ENCODE measurements at places on chromosomes 1 and 21.

GRCh38 chr1:217134857-217135568, 411.8 kb upstream of the ESRRG start:
- no peak for DNase-seq

GRCh38 chr1:42209526-42210251, 45.1 kb upstream of the GUCA2A start:
- DNase-seq: no peak

GRCh38 chr1:156961709-156962108, 41.3 kb downstream of the LRRC71 start:
- DNase-seq: no peak

DNA sequence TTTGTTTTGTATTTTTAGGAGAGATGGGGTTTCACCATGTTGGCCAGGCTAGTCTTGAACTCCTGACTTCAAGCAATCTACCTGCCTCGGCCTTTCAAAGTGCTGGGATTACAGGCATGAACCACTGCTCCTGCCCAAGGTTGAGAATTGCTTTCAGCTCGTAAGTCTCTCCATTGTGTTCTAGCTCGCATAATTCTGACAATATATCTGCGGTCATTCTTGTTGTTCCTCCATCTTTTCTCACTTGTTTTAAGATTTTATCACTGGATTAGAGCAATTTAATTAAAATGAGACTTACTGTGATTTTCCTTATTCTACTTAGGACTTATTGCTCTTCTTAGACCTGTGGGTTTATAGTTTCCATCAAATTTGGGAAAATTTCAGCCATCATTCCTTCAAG, 102.9 kb downstream of the AHCTF1 start:
- DNase-seq: no peak

DNA sequence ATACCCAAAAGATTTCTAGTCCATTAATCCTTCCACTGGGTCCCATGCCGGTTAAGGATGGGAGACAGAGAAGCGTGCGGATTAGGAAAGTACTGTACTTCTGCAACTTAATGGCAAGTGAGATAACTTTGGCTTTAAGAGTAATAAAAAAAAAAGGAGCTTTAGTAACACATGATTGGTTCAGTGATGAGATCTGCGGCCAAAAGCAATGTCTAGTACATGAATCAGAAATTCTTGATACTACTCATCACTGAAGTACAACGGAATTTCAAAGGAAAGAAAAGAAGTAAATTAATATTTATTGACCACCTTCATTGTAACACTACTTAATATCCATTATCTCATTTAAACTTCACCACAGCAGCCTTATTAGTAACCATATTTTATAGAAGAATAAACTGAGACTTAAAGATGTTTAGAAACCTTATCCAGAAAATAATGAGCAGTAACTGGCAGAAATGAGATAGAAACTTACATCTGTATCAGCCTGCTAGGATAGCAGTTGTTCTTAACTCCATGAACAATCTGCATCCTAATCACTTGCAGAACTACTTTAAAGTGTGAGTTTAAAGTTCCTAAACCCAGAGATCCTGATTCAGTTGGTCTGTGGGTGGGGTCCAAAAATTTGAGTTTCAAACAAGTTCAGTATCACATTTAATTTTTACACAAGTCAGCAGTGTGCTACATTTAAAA, 14.1 kb upstream of the NUF2 start:
- no peak for DNase-seq

DNA sequence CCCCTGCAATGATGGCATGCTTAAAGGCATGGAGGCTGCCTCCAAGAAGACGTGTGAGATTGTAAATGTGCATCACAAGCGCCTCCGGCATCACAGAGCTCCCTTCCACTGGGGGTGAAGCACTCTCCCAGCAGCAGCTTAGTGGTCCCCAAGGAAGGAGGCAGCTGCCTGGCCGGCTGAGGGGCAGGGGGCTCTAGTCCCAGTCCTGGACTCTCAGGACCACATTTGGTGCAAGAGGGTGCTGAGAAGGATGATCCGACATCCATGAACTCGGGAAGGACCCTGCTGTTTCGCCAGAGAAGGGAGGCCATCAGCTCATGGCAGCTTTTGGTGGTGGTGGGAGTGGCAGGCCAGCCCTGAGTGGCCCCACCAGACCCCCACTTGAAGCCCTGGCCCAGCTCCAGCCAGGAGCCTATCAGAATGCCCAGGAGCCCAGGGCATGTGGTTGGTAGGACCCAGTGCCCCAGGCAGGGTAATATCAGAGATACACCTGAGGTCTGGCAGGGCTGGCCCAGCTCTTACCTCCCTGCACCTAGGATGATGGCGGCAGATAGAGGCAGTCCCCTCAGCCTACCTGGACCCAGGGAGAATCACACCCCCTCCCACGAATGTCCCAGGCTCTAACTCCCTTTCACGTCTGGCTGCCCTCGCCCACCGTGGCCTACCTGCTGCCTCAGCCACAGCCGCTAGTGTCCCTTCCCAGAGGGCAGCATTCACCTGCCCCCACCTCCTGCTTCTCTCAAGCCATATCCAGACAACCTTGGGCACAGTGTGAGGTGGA, 2.4 kb upstream of the WNT9A start:
- no peak for DNase-seq

DNA sequence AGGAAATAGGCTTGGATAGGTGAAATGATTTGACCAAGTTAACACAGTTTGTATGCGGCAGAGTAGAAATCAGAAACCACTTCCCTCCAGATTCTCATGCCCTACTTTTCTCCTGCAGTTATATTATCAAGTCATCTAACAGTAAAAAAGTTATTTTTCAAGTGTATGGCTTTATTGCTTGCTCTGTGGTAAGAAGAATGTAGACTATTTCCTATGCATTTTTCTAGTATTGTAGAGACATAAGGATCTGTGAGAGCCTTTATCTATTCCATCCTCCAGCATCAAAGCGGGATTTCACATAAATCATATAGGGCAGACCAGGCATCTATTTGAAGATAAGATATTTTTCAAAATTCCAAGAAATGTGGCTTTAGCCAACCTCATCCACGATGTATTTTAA, 208.5 kb downstream of the TTLL7 start:
- no peak for DNase-seq

- no peak for DNase-seq
Observed at GRCh38 chr1:3879787-3880428, 20.2 kb downstream of the C1orf174 start.

DNA sequence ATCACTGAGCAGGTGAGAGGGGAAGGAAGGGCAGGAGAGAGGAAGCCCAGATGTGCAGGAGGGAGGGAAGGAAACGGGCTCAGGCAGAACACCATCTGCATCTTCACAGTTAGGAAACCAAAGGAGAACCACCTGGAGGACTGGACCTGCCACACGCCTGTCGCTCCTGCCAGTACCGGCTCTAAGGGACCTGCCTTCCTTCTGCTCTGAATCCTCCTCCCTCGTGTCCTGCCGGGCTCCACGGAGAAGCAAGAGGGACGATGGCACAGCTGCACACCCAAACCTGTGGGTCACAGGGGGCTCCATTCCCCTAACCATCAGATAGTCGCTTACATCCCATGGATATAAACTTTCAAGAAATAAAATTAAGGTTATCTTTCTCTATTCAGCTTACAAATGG, 56.1 kb downstream of the TOR1AIP2 start:
- DNase-seq: no peak

DNA sequence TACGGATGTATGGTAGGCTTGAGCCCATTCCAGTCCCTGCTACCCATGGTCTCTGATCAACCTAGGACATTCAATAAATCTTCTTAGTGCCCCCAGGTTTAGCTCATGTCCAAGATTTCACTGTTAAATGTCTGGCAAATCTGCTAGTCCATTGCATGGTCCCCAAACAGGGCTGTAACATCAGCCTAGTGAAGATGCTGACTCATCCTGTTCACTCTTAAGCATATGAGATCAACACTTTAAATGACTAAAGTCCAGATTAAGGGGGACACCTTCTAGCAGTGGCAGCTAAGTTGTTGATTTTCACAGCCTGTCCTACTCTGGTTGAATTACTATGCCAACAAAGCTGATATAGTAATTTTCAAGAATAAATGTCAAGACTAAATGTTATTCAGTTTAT, 46.5 kb upstream of the NUF2 start:
- no peak for DNase-seq

DNA sequence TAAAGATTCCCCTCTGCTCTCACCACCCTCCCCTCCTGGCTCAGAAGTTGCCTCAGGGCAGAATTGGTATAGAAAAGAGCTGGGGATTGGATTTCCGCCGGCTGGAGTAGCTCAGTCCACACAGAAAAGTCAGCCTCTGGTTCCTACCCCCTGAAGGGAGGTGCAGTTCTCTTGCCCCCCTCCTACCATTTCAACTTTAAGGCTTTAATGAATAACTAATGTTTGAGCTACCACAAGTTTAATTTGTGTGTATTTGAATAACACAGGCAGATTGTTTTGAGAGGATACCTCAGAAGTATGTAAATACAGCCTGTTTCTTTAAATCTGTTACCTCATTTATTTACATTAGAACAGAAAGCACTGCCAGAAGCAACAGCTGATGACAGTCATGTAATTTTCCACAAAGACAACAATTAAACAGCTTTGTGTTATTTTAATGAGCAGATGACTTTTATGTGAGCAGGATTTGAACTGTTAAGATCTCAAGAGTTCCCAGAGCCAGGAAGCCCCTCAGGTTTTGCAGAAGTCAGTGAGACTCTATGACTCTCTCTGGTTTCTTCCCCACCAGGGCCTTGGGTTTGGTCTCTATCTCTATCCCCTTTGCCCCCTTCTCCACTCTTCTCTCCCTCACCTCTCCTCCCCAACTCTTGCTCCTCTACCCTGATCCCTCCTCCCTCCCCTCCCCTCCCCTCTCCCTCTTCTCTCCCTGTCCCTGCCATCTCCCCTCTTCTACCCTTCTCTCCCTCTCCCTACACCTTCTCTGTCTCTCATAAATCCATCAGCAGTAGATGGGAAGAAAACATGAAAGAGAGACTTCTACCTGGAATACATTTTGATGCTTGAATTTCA, 26.3 kb downstream of the DUSP10 start:
- no peak for DNase-seq

DNA sequence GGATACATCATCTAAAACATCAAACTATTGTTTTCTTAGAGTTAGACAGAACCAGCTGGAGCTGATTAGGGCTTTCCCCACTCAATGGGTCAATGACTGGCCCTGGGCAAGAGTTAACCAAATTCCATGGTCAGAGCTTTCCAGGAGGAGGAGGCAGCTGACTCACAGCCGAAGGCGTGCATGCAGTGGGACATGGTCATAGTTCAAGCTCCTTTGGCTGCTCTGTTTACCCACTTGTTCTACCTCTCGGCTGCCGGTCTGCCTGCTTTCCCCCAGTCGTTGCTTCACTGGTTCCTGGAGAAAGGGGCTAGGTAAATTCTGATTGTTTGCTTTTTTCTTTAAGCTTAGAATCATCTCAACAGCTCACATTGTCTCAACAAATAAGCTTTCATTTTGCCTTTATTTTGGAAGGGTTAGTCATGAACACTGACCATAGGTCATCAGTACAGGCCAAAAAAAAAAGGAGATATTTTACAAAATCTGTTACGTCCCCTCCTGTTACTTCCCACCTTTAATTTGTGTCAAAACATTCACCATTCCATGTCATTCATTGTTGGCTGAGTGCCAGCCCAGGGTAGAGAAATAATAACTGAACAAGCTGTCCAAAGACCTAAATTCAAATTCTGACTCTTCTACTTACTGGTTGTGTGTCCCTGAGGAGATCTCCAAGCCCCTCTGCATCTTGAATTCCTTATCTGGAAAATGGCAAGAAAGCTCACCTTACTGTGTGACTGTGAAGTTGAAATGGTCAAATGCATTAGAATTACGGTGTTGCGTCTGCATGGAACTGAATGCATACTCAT, 12.0 kb downstream of the MAB21L3 start:
- no peak for DNase-seq

GRCh38 chr1:87196110-87196827, 132.4 kb upstream of the LMO4 start:
- no peak for DNase-seq

GRCh38 chr1:20727746-20728316, 4.7 kb downstream of the SH2D5 start:
- no peak for DNase-seq

- no peak for DNase-seq
Observed at GRCh38 chr1:3410142-3410925, 44.1 kb upstream of the ARHGEF16 start.

DNA sequence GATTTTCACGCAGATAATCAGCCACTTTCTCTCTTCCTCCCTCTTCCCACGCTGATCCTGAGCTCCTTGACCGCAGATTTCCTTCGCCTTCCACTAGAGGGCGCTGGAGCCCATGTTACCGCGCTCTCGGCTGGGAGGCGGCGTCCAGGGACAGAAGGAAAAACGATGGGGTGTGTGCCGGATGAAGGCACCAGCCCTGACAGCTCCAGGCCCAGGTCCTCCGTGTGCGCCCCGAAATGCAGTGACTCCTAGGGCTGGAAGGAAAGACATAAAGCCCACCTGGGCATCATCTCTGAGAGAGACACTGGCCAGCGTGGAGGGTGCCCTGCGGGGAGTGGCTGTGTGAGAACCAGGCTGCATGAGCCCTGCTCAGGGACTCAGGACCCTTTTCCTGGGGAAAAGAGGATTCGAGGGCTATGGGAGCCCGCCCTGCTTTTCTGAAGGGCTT, 44.9 kb upstream of the CYP2J2 start:
- DNase-seq: no peak

DNA sequence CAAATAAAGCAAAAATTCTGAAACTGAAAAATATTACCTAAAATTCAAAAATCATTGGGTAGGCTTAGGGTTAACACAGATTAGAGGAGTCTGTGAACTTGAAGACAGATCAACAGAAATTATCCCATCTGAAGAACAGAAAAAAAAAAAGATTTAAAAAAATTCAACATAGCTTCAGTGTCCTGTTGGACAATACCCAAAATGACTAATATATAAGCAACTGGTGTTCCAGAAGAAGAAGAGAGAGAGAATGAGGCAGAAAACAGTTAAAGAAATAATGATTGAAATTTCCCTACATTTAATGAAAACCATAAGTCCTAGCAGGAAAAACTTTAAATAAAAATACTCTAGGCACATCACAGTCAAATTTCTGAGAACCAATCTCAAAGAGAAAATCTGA, 31.5 kb downstream of the TMCO1 start:
- no peak for DNase-seq

DNA sequence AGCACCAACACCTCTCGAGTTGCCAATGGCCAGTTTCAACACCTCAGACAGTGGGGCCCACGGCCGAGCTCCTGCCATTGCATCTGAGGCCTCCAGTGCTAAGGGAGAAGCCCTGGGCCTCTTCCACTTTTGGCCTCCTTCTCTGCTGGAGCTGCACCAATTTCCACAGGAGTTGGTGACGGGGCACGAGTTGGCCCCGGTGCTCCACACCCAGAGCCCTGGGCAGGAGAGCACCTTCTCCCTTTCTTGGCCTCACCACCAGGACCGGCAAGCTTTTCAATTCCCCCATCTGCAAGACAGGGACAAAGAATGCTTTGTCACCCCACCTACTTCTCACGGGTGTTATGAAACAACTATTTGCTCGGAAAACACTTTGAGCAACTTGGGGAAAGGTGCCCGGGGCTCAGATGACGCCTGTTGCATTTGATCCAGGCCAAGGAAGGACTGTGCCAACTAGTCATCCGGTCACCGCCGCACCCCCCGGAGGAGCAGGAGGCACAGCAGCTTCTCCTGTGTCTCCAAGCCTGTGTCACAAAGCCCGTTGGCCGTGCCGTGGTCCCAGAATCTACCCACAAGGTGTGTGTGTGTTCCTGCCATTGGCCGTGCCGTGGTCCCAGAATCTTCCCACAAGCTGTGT, 55.2 kb downstream of the TOMM20 start:
- no peak for DNase-seq

Measured in activated CD4-positive, CD25-positive, alpha-beta regulatory T cell (primary cell).